ENCODE measurements at places on chromosomes 7 and 10.

GRCh38 chr10:70918851-70919530 lies 30.6 kb upstream of the PCBD1 start:
- DNase-seq, result no peak

DNA sequence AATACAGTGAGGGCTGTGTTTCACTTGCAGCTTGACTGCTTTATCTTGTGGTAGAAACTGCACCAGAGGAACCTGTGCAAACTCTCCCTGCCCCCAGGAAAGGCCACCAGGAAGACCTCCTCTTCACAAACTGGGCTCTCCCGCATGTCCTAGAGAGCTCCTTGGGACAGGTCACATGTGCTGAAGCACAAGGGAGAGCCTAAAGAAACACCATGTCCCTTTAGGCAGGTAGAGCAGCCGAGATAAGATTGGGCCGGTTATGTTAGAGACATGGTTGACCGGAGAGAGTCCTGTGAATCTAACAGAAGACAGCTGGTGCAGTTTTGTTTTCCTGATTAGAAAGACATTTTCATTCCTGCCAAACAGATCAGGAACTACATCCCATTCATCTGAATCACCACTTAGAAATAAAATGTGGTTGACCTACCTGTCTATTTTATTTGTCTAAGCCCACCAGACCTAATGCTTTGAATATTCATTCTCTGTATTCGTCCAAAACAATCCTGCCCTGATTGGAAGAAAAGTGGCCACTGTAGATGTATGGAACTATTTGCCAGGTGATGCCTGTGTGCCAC lies 224.1 kb downstream of the GLI3 start:
- DNase-seq, result no peak

- no peak for DNase-seq
Measured at GRCh38 chr7:141218941-141219340, 145.1 kb downstream of the TMEM178B start.

DNA sequence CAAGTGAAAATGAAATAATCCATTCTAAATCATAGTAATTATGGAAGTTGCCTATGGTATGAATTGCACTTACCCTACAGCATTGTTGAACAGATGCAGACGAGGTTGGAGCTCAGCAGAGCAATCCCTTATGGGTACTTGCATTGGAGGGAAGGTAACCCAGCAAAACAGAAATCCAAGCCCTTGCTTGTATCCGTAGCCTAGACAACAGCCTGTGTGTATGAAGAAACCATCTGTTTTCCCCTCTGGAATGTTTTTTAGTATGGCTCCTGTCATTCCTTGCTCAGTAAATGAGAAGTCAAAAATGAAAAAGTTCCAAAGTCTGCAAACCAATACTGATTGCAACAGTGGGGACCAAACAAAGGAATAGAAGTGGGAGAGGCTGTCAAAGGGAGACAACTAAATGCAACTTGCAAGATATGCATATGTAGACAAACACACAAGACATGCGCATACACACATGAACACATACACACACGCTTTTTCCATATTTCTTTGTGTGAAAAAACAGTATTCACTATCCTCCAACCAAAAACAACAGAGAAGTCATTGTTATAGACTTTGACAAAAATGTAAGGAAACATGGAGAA lies 260.8 kb downstream of the DYNC1I1 start:
- DNase-seq, result no peak

GRCh38 chr10:22634606-22635459 lies 79.5 kb downstream of the PIP4K2A start:
- no peak for DNase-seq

DNA sequence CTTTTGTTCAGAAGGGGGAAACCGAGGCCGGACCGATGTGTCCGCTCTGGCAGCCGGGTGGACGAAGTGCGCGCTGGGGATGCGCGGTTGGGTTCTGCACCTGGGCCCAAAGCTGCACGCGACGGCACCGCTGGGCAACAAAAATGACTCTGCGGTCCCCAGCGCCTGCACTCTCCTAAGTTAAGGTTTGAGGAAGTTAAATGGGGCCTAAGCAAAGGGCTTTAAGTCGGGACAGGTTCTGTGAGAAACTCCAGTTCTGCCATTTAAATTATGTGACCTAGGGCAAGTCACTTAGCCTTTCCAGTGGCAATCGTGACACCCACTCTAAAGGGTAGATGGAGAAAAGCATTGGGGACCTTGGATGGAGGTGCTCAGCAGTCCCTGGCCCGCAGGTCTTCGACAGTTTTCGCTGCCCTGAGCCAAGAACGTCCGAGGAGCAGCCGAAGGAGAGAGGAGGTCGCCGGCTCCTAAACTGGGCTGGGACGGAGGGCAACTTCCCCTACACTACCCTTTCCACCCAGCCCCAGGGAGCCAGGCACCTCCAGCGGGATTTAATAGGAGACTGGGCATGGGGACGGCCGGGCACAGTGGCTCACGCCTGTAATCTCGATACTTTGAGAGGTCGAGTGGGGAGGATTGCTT lies 534 bp upstream of the ACBD5 start:
- DNase-seq, result peak; percentile 47

- DNase-seq, result peak; percentile 78
Measured at GRCh38 chr7:44059219-44060090, 5.9 kb downstream of the PGAM2 start.

- DNase-seq, result no peak
Measured at GRCh38 chr10:133264461-133264860, 12.2 kb downstream of the ADAM8 start.

GRCh38 chr7:7944619-7945282 lies 23.8 kb upstream of the GLCCI1 start:
- DNase-seq, result peak; percentile 75

- DNase-seq, result peak; percentile 9
Measured at GRCh38 chr7:11343818-11344413, 370.2 kb downstream of the PHF14 start.

DNA sequence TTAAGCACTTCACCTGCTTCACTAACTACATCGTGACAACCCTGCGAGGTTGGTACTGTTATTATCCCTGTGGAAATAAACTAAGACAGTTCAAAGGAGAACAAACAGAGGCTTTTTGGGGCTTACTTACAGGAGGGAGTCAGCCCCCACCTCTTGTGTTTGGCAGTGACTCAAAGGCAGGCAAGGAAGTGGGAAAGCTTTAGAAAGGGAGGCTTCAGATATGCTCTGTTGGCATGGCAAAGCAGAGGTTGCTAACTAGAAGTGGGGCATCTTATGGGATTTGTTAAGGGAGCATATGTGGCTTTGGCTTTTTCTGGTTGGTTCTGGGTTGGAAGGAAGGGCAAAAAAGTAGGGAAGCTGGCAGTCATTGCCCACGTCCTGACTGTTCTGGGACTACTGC lies 84.8 kb upstream of the AOAH start:
- DNase-seq, result no peak

DNA sequence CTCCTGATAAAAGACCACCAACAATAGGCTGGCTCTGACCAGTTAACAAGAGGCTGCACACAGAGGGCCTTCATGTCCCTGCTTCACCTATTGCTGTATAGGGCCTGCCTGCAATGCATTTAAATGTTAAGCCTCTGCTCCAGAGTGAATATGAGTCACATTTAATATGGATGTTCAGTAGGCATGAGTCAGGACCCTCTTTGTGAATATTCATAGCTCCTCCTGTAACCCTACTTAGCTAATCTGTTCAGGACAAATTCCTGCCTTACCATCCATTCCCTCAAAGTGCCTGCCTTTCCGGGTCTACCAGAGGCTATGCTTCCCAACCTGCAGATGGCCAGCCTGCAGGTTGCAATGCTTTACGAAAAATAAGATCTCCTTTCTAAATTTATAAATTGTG lies 32.5 kb downstream of the ARHGAP22 start:
- DNase-seq, result no peak

DNA sequence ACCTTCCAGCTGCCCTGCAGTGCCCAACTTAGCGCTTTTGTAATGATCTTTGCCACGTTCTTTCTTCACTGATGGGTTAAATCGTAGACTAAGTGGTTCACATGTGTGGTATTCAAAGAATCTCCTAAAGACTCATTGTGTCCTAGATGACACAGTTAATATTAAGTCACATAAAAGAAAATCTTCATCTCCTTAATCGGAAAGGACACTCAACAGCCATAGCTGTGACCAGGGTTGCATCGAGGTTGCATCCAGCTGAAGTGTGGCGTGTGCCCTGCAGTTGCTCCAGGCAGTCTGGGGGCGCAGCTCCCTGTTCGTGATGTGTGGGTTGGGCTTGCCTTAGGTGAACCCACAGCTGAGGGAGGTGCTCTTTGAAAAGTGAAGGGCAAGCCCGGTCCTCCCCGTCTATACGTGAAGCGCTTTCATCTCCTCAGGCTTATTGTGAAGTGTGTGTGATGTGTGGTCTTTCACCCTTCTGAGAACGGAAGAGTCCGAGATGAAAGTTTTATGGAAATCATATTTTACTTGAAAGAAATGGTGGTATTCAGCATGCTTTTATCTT lies 122.7 kb downstream of the TRRAP start:
- DNase-seq, result no peak

DNA sequence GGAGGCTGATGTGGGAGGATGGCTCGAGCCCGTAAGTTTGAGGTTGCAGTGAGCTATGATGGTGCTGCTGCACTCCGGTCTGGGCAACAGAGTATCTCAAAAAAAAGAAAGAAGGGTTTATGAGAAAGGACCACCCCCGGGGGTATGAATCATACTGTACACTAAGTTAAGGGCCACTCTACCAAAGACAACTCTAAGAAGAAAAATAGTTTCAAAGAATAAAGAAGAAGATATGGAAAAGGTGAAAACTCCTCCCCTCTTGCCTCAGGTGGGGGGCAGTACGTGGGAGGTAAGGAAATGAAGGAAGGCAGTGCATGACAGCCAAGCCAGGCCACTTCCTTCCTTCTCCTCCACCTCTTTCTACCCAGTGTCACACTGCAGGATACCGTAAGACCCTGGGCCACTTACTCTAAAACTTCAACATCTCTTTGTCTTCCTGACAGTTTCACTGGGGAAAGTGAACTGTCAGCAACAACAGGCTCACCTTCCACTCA lies 61.3 kb downstream of the PIP4K2A start:
- DNase-seq, result no peak

DNA sequence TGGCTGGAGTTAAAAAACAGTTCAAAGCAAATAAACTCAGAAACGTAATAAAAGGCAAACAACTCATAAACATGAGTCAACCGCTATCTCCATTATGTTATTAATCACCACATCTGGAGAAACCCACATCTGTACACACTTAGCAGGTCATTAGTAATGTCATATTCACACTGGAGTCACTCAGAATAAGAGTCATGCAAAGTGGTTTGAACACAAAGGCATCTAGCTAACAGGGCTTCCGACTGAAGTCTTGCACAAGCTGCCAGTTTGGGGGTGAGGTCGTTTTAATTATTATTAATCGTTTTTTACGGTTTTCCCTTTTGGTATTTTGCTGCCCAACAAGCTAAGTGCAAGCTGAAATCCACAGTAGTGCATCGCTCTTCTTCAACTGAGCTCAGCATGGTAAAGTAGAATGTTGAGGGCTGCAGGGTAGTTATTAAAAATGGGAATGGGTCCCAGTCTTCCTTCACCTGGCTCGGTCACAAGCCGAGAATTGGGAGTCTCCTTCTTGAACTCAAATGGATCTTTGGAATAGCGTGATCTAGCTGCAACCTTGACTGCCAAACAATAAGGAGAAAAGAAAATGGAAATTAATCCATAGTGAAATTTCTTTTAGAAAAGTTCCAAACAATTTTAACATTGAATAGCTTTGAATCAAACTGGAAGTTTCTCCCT lies 663.5 kb downstream of the KCNMA1 start:
- no peak for DNase-seq

- DNase-seq, result no peak
Measured at GRCh38 chr10:95262763-95263518, 27.9 kb downstream of the PDLIM1 start.

DNA sequence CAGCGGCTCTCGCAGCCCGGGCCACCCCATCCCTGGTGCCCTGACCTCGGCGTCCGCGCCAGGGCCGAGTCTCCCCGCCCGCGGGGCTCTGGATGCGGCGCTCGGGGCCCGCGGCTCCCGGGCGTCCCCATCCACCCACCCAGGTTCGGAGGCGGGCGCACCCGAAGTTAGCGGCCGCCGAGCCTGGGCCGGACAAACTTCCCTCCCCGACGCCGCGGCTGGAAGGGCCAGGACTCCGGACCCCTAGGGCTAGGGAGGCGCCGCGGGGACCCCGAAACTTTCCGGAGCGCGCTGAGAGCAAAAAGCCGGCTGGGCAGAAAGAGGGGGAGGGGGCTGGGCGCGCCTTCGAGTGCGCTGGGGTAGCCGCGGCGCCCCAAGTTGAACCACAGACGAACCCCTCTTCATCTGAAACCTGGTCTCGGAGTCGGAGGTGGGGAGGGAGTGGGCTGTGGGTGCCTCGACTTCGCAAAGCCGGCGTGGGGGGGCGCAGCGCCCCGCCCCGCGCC lies 3.7 kb upstream of the ELFN1 start:
- DNase-seq, result peak; percentile 72

GRCh38 chr10:113712024-113712423 lies 32.3 kb downstream of the CASP7 start:
- no peak for DNase-seq

- no peak for DNase-seq
Measured at GRCh38 chr10:58028597-58029366, 238.9 kb downstream of the IPMK start.

DNA sequence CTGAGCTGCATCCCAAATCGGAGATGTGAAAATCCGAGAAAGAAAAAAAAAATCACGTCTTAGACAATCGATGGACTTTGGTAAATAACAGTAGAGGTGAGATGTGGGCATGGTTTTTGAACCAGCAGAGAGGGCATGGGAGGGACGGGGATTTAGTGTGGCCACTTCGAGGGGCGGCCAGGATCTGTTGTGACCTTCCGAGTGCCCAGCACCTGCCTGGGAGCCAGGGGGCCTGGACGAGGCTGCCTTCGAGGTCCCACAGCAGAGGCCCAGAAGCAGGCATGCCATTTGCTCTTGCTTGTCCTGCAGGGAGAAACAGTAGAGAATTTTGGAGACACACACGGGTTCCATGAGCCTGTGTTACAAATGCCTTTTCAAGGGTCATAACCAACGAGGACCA lies 469.7 kb upstream of the FOXK1 start:
- no peak for DNase-seq

- no peak for DNase-seq
Measured at GRCh38 chr7:44658979-44659378, 52.6 kb downstream of the OGDH start.

DNA sequence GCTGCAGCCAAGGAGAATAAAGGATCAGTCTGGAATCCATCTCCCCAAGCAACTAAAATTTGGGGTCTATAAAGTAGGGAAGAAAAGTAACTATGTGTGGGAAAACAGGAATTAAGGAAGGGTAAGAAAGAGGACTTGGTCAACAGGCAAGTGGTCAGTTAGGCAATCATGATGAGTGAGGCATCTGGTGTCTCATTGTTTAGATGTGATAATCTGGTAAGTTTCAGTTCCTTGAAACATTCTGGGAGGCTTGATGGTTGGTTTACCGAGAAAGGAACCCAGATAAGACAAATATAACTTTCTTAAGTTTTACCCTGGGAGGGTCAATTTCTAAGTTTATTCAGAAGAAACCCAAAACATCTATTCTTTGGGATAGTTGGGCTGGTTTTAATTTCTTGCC lies 22.3 kb downstream of the HYAL4 start:
- no peak for DNase-seq

- no peak for DNase-seq
Measured at GRCh38 chr7:149558149-149558861, 60.7 kb upstream of the ZNF746 start.

All from GM20000 (cell line).